ENCODE measurements at places on chromosomes 4 and X.

- DNase-seq, result no peak
These were observed 25.1 kb downstream of the RAPGEF2 start for GRCh38 chr4:159127745-159128518.

DNA sequence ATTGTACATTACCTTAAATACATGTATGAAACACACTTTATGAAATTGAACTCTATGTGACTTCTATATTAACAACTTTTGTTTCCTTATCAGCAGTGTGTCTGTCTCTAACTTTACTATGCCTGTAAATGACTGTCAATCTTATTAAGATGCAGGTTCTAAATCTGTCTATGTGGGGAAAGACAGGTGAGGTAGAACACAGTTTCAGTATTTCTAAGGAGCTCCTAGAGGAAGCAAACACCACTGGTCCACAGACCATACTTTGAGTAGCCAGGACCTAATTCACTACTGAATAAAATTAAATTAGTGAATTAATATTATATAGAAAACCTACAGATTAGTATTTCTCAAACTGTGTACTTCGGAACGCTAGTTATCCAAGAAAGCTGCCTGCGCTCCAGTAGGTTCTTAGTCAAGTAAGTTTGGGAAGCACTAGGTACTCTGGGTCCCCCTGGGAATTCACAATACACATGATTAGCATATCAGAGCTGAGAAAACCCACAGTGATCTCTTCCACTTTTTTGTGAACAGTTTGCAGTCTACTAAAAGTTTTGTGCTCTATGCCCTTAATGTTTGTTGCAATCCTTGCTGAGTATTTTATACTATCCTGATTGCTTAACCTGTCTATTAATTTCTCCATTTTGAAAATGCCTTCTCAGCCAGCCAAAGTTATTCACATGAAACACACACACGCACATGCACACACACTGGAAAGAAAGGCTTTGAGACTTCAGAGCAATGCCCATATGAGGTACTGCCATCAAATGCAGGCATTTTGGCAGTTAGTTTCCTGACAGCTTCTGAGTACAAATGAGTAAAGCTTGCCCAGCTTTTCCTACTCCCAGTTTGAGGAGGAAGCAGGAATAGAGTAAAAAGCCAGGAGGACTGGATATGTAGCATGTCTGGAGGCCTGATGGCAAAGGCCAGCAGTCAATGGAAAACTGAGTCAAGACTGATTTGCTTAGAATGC, 133.6 kb upstream of the CPEB2 start:
- DNase-seq, result no peak

GRCh38 chrX:44784241-44784640, 59.6 kb upstream of the DUSP21 start:
- DNase-seq, result no peak

DNA sequence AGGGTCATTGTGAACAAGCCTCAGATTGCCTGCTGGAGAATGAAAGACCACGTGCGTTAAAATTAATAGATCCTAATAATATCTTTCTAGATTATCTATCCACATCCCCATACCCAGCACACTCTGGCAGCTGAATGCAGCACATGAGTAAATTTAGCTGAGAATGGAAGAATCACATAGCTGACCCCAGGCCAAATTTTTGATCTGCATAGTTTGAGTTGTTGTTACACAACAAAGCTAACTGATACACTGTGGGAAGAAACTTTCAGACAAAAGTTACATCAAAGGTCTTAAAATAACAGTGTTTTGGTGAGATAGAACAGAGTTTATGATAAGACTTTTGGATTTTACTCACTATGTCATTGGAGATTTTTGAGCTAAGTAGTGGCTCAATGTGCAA, 72.4 kb upstream of the ANXA10 start:
- no peak for DNase-seq

GRCh38 chrX:56729152-56729850, at the start of gene NBDY:
Gene NBDY (plus strand): TSS chrX:56729243. CDS start chrX:56729354, 111 bp downstream.
- DNase-seq, result no peak

DNA sequence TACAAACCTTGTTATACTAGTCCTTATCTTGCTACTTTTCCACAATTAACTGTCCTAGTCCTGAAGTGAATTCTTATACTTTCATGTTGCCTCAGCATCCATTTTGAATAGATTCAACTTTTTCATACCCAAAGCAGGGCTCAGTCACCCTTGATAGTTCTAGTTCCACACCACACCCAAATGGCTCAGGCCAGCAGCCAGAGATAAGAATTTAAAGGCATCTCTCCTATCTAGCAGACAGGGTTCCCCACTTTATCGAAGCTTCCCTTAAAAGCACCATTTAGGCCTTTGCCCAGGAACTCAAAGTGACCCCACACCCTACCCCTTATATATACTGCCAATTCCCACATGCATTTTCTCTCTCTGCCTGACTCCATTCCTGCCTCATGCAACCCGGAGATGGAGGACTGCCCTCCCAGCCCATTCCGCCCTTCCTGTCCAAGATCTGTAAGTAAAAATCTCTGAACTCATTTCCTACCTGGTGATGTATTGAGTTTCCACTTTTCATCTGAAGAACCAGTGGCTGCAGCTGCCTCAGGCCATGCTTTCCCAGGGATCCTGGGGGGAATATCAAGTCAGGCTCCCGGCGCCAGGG, 63.7 kb upstream of the TXK start:
- no peak for DNase-seq

DNA sequence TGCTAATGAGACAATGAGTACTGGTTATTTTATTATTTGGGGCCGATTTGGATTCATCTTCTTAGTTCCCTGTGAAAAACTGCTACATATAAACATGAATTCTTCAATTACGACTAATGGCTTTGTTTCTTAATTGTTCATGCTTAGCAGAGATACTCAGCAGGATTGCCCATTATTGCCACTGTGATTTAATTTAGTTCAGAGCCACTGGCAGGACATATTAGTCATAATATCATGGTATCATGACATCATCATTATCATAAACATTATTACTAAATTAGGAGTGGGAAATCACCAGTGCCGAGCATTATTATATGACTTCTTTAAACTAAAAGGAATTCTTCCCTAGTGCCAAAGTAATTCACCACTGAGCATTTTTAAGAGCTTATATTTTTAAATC, 201.4 kb downstream of the SPOCK3 start:
- no peak for DNase-seq
